AG04450 (cell line): ENCODE measurements at places on chromosomes 1 and 21. TPM values are rescaled to one million over a fixed set of nuclear protein-coding genes. Genes with fewer than 3 reads are reported as not detected.

DNA sequence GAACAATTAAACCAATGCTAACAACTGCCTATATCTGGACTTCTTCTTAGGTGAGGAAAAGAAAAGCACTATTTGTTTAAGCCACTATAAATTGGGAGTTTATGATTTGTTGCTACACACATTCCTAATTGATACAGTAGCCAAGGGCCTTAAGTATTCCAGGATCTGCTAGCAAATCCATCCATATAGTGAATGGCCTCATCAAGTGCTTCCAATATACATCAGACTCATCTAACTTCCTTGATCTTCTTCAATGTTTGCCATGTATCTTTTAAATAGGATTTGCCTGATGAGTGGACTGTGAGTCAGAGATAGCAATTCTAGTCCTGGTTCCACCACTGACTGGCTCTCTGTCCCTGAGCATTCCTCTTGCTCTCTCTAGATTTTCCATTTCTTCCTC is 430.2 kb downstream of the OMA1 start:
- DNase-seq: no peak

DNA sequence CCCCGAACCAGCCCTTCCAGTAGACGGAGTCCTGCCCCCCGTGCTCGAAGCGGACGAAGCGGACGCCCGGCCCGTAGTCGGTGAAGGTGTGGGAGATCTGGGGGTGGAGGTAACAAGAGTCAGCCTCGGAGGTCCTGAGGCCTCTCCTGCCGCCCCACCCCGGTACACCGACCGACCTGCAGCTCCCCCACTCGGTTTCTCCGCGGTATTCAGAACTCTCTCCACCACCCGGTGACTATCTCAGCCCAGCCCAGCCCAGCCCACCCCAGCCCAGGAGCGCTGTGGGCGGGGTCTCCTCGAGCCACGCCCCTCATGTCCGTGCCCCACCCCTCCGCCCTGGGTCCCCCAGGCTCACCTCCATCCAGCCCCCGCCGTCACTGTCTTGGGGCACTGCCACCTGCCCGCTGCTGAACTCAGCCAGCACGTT is 5.5 kb downstream of the FBXO2 start:
- DNase-seq: no peak

- DNase-seq: no peak
Observed at GRCh38 chr1:175630076-175630475, 113.3 kb downstream of the TNR start.

DNA sequence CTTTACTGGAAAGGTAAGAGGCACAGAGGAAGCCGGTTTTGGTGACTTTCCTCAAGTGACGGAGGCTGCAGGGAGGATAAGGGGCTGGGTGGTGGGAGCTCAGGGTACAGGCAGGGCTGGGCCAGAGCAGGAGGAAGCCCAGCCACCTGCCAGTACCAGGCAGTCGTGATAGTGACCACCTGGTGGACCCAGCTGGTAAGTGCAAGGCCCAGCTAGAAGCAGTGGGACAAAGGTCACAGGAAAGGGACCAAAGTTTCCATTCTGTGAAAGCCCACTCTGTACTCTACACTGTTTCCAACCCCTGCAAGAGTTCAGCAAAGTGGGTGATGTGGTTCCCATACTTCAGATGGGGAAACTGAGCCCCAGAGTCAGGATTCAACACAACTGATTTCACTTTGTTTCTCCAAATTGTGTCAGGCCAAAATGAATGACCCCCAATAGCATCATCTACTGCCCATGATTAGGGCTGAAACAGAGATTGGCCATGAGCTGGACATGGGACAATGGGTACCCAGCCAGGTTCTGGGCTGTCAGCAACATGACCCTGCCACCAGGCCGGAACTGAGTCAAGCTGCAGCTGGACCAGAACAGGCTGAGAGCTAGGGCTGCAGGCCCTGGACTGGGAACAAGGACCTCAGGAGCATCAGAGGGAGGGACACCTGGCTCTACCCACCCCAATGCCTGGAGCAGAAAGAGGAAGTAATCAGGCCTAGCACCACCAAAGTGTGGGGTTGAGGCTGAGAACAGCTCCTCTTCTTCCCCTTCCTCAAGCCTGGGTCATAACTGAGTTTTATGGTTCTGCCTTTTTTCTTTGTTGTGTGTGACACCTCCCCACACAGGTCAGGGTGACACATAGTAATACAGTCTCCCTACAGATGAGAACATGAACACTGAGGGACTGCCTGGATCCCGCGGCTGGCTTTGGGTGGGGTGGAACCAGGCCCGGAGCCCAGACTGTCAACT is 50.2 kb downstream of the KCNN3 start:
- no peak for DNase-seq

DNA sequence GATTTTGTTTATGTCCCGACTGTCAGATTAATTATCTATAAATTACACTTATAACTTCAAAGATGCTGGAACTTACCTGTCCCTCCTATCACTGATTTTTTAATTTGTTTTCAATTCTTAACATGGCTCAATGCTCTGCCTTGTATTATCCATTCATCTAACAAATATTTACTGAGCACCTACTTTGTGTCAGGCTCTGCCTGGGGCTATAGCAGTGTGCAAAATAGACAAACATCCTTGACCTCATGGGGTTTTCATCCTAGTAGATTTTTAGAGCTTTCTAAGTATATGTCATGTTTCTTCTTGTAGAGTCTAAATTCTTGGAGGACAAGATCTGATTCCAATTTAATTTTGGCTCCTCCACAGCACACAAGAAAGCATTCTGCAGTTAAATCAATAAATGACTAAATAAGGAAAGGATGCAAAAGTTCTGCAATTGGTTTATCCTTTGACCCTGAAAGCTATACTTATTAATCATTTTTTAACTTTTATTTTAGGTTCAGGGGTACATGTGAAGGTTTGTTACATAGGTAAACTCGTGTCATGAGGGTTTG is 10.8 kb upstream of the SMYD2 start:
- no peak for DNase-seq

- DNase-seq: peak; percentile 18
Observed at GRCh38 chr1:23930861-23931490, 17.8 kb upstream of the CNR2 start.

DNA sequence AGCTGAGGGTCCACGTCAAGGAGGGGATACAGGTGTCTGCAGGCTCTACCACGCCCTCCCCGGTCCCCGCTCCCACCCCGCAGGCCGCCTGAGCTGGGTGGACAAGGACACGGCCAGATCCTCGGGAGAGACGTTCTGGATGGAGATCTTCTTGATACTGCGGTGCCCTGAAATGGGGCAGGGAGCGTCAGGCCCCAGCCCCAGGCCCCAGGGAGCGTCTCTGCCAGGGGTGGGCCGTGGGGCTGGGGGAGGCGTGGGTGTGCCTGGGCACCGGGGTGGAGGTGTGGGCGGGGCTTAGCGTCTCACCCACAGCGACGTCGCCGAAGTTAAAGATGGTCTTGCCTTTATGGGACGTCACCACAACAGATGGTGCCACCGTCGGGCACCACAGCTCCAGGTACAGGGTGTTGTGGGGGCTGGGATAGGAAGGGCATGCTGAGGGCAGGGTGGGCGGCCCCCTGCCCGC is 7.3 kb upstream of the TMEM52 start:
- DNase-seq: no peak

GRCh38 chr1:71859806-71860205 is 422.5 kb downstream of the NEGR1 start:
- DNase-seq: no peak

PLA2G2D gene
- polyA plus RNA-seq: not detected in 2 replicates

ATAD3C gene
- 0.04 TPM in 1 of 2 replicates, not detected in the other for polyA plus RNA-seq

DNA sequence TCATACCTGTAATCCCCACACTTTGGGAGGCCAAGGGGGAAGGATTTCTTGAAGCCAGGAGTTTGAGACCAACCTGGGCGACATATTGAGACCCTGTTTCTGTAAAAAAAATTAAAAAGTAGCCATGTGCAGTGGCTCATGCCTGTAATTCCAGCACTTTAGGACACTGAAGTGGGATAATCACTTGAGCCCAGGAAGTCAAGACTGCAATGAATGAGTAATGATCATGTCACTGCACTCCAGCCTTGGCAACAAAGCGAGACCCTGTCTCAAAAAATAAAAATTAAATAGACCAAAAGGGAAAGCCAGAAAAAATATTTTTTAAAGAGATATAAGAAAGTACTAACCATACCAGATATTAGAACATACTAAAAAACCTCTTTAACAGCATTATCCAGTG is 44.7 kb upstream of the LYPLAL1 start:
- no peak for DNase-seq

DNA sequence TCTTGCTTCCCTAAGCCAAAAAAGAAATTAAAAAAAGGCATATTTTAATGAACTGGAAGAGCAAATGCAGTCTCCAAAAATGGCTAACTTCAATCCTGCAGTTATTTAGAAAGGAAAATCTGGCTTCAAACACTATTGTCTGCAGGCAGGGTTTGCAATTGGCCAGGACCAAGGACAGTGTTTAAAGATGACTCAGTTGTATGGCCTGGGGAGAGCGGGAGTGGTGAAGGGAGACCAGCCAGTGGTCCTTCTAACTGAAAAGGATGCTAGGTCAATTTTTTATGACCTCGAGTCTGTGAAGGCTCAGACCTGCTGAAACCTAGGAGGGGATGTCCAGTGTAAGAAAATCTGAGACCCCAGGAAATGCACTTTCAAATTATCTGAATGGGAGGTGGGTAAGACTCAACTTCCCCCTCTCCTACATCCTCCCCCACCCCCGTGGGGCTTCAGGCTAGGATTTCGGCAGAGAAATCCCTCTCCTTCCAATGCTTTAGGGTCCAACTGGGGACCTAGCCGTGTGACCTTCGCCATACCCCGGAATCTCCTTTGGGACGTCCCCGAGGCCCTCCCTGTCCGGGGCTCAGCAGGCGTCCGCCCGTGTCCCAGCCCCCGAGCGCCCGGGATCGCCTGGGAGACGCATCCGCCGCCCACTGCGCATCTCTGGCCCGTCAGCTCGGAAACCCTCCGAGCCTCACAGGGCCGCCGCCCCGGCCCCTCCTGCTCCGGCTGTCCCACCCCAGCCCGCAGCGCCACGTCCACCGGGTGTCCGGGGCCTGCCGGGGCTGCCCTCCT is 602 bp upstream of the RIMKLA start:
- DNase-seq: no peak

ZNF672 gene
- polyA plus RNA-seq: 9.1 and 10.9 TPM in 2 replicates

DNA sequence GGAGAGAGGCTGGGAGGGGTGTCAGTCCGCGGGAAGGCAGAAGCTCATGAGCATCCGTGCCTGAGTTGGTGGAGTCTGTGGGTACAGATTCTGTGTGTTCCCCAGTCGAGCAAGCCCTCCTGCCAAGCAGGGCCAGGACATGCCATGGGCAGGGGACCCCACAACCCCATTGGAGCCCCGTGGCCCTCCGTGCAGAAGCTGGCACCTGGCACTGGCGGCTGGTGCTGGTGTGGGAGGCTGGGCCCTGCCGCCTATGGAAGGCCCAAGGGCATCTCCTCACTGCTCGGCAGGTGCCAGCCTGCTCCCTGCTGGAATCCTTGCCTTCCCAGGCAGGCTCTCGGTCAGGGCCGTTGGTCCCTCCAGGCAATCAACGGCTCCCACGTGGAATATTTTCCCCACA is 73.7 kb downstream of the UBE2T start:
- no peak for DNase-seq

DNA sequence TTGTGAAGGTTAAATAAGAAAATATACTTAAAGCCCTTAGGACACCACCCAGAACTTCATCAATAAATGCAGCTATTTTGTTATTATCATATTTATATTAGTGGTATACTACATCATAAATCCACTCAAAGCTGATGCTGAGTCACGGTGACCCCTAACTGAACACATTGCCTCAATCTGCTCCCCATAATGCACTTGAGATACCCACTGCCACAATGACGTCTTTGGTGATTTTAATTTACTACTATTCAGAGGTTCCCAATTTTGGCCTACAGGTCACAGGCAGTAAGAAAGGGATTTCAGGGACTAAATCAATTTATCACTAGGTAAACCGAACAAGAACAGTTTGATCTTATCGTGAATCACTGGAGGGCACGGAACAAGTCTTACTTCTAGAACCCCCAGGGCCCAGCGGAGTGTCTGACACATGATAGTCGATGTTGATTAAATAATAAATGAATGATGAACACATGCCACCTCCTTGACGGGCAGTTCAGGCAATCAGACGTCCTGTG is 493 bp upstream of the CHD1L start:
- no peak for DNase-seq

IGFN1 gene
- 0.01 TPM in 1 of 2 replicates, not detected in the other for polyA plus RNA-seq

GRCh38 chr1:227037121-227037520 is 97.0 kb downstream of the COQ8A start:
- no peak for DNase-seq

DNA sequence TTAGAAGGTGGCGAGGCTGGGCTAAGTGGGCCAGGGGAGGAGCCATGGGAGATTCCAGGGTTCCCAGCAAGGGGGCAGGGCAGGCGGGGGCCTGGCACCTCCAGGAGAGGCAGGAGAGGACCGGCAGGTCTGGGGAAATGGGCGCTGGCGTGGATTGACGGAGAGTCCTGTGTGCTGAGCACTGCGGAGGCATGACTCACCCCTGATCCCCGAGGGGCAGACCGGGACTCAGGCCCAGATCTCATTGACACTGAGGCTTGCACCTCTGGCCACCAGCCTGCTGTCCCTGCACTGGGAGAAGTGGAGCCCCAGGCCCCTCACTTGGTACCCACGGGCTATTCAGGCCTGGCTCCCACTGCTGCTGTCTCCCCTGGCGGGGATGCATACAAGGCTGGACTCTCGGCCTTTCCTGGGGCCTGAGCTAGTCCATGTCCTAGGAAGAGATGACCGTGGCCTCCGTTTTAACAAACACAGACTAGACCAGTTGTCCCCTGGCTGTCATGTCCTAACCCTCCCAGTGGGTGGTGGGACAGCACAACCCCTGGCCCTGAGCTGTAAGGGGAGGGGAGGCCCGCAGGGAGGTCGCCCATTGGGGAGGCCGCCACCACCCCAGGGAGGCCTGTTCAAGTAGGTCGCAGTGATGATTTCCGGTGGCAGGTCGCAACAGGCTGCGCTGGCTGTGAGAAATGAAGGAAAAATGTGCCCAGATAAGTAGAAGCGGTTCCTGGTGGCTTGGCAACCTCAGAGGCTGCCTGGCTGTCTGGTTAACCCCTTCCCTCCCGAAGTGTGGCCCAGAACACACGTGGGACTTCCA is 39.7 kb downstream of the RIPK4 start:
- DNase-seq: no peak

DNA sequence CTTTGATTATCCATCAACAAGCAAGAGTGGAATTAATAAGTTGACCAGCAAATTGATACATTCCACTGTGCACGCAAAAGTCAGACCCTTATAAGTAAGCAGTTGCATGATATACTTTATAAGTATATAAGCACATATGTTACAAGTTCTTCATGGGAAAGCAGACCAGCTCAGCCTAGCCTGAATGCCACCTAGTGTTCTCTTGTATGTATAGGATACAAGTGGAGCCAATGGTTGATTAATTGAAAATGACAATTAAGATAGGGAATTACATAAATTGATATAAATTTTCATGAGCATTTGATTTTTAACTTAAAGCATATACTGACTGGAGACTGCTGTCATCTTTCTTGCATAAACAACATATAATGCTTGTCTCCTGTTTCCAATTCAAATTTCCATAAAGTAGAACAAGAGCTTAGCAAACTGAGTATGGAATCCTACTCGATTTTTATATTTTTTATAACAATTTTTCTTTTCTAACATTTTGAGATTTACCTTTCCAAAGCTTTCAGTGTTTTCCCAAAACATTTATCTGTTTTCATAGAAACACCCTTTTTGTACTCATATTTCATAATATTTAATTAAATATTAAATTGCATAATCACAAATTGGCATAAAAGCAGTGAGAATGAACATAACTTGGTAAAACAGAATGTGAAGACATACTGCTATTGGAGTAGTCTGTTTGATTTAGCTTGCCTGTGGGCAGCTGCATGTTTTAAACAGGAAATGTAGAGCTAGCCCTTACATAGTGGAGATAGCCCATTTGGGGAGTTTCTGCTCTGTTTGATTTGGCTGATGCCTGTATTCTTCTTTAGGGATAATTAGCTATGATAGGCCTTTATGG is 62.8 kb downstream of the MAGI3 start:
- DNase-seq: no peak

CFAP74 gene
- not detected in 2 replicates for polyA plus RNA-seq
